ENCODE measurements at places on chromosomes 6 and 20. TPM values are rescaled to one million over a fixed set of nuclear protein-coding genes. Genes with fewer than 3 reads are reported as not detected.

- no peak for DNase-seq
Measured at GRCh38 chr6:27720607-27721580, 191.3 kb downstream of the OR2B2 start.

The PRRT1 gene
- 3.8 TPM for total RNA-seq

DNA sequence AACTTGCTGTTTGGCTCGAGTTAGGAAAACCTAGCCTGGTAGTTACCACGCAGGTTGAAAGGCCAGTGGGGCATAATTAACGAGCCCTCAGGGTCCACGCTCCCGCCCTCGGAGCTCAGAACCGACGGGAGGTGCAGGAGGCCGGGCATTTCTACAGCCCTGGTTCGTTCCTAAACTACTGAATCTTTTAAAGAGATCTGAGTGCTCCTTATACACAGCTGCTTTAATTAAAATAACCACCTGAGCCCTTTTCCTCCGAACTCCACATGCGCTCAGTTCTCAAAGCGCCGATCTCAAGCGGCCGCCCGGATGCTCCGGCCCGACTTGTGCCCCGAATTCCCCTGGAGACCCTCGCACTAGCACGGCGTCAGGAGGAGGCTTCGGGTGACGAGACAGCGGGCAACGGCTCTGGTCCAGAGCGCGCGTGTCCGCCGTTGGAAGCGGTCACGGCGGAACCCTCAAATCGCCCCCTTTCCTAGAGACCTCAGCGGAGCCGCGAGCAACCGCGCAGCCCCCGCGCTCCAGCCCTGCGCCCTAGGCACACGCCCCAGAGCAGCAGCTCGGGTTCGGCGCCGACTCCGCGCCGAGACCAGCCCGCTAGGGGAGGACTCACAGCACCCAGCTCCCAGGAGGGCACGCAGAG lies 397 bp downstream of the WDR27 start:
- no peak for DNase-seq

The FOXF2 gene
- not detected for total RNA-seq

The AKAP12 gene
- 0.03 TPM for total RNA-seq

GRCh38 chr20:19231359-19232035 lies 19.1 kb downstream of the SLC24A3 start:
- no peak for DNase-seq

DNA sequence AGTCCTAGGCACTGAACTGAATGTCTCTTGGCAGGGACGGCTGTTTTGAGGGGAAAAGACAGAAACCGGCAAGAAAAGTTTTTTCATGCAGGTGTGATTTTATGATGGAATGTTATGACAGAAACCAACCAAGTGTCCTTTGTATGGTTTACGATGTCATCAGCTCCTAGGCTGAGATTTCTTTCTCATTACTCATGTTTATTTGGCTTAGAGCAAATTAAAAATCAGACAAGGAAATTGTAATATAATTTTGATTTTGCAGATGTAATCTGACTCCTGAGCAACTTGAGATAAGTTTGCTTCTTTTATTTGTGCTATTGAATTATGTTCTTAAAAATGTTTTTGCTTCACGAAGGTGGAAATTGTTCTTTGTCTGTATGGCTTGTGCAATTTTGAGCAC lies 58.8 kb upstream of the MAP3K7 start:
- DNase-seq: no peak

GRCh38 chr6:5622276-5623005 lies 361.1 kb downstream of the FARS2 start:
- DNase-seq: no peak

The CALHM6 gene
- total RNA-seq: 3.4 TPM

The MDN1 gene
- 43.2 TPM for total RNA-seq

DNA sequence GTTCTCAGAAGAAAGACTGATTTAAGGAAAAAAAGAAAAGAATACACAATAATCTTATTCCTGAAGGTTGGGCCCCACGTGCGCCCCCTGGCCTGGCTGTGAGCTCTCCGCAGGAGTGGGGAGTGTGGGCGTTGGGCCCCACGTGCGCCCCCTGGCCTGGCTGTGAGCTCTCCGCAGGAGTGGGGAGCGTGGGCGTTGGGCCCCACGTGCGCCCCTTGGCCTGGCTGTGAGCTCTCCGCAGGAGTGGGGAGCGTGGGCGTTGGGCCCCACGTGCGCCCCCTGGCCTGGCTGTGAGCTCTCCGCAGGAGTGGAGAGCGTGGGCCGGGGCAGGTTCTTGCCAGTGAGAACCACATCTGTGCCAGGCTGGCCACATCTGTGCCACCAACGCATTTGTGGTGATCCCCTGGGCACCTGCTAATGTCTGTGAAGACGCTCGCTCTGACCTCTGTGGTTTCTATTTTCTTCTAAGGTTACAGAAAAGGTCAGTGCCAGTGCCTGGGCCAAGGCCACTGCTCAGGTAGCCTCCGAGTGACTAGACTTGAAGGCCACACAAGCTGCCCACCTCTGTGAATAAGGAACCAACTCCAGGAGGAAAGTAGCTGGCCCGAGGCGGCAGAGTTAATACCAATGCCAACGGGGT lies 41.0 kb downstream of the WDR27 start:
- no peak for DNase-seq

Measured in CD8-positive, alpha-beta T cell (primary cell).